Cortex of kidney (tissue), 1 donor: ENCODE measurements at places on chromosomes 6 and 20.

DNA sequence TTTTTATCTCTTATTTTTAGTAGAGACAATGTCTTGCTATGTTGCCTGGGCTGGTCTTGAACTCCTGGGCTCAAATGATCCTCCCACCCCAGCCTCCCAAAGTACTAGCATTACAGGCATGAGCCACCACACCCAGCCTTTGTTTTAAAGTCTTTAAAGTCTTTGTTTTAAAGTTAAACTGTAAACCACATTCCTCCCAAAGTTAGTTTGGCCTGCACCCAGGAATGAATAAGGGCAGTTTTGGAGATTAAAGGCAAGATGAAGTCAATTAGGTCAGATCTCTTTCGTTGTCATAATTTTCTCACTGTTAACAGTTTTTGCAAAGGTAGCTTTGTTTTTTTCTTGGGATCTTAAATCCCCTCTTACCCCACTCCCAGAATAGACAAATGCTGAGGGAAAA is 63.8 kb downstream of the UBR2 start:
- no peak for DNase-seq

DNA sequence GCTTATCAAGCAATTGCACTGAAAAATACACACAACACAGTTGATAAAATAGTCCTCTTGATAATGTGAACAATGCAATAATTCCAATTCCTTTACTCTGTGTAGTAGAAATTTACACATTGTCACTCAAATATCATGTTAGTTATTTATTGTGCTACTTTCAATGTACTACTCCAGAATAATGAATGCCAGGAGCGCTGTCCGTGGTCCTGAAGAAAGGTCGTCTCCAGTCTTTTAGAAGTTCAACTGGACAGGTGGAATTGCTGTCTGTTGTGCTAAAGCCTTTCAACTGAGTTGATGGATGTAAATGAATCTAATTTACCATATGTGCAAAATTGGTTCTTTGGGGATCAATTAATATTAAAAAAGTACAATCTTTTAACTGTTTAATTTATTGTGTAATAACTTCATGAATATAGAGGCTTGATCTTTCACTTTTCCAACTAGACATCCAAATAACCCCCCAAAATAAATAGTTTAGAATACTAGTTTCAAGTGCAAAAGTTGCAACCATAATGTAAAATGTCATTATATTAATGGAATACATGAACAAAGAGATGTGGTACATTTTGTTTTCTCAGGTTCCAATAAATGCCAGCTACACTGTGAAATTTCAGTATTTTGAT is 3.2 kb downstream of the GRIK2 start:
- no peak for DNase-seq

GRCh38 chr6:73388433-73388799 is 6.2 kb upstream of the DDX43 start:
- DNase-seq, result no peak

DNA sequence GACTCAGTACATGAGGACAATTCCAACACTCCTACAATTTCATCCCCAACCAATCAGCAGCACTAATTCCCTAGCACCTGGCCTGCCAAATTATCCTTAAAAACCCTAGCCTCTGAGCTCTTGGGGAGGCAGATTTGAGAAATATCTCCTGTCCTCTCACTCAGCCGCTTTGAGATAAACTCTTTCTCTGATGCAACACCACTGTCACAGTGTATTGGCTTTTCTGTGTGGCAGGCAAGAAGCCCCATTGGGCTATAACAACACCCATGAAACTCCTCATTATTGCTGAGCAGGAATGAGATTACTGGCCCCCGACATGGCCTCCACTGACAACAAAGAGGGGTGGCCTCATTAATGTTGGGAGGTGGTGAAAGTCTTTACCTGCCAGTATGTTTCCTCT is 515.5 kb downstream of the HACE1 start:
- DNase-seq, result no peak

DNA sequence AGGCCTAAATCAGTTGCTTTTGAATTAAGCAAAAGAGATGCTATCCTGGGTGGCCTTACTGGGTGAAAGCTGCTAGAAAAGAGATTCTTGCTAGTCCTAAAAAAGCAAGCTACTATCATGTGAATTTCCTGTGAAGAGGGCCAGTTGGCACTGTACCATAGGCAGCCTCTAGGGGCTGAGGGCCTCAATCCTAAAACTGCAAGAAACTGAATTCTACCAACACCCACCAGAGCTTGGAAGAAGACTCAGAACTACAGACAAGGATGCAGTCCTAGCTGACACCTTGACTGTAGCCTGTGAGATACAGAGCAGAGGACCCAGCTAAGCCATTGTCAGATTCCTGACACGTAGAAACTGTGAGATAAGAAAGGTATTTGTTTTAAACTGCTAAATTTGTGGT is 24.5 kb downstream of the CLIC5 start:
- DNase-seq, result no peak

- DNase-seq, result no peak
These were observed 32.1 kb downstream of the MOCS1 start for GRCh38 chr6:39902136-39902535.

- DNase-seq, result no peak
These were observed 124.3 kb downstream of the CDKAL1 start for GRCh38 chr6:20658516-20658915.

DNA sequence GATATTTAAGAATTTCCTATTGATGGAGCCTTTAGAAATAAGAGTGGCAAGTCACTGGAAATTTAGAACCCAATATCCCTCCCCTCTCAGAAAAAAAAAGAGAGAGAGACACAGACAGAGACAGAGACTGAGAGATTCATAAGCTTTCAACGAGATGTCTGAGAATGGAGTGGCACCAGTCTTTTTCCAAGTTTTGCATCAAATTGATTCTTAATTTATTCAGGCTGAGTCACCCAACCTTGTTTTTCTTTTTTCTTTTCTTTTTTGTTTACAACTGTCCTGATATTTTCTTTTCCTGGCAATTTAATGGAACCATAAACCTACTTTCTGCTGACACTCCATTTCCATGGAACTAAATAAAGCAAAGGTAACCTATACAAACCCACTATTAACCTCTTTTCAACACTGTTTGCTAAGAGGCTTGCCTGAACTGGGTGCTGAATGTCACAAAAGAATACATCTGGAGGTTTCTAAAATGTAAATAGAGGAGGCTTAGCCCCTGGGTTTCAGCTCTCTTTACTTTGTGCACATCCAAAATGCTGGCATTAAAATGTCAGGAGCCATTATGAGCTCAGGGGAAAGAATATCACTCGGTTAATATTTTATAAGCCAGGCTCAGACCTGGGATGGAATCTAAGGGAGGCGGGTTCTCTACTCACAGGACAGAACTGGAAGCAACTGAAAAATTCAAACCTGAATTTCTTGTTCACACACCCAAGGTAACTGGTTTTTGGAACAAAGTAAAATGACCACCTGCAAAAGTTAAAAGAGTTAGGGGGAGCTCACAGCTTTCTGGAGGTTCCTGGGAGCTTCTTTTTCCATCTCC is 100.8 kb downstream of the BFSP1 start:
- DNase-seq, result no peak

DNA sequence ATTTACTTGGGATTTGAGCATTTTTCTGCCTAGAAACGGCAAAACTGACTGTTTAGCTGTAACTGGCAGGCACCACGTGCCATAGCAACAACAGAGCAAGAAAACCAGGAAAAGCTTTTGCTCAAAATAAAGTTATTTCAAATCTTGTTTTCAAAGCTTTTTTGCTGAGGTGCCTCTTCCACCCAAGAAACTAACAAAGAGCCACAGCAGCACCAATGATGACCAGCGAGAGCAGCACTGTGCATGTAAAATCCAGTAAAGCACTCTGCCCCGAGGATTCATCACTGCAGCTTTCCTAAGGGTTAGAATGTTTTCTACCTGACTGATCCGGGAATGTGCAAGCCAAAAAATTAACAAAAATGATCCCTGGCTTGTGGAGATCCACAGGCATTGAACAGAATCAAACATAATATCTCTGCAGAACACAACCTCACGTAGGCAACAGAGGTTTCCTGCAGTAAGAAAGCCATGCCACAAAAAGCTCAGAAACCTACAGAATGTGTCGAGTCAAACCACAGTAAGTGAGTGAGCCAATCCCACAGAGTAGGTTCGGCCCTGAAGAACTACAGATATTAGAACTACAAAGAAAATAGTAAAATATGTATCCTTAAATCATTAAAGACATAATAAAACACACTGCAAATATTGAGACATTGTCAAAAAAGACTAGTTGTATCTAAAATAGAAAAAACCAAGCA is 7.4 kb upstream of the ULBP3 start:
- DNase-seq, result no peak

DNA sequence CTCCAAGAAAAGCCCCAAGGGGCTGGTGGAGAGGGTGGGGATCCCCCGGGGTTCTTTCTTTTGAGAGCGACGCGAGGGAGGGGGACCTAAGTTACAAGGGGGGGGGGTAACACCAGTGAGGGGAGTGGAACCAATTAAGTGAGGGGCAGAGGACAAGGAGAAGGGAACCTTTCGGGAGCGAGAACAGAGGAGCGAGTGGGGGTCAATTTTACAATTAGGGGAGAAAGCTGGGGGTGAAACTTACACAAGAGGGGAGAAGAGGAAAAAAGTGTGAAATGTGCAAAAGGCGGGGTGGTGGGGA is 548 bp downstream of the SALL4 start:
- DNase-seq, result no peak

GRCh38 chr6:37323580-37323979 is 30.2 kb upstream of the RNF8 start:
- no peak for DNase-seq
